ENCODE measurements at places on chromosomes 16 and 17. TPM values are rescaled to one million over a fixed set of nuclear protein-coding genes. Genes with fewer than 3 reads are reported as not detected.

Gene ZNF597
- total RNA-seq: 2.9 TPM

Gene WNT3
- total RNA-seq: 4.0 TPM

- H3K4me3 ChIP-seq: no peak overlapping the region
- no peak for DNase-seq
- no peaks in the 10 kb centered on the region for H3K36me3 ChIP-seq
- no peaks in the 10 kb centered on the region for H3K27me3 ChIP-seq
- no peak overlapping the region for H3K27ac ChIP-seq
Measured at GRCh38 chr17:57545731-57546342, 199.3 kb downstream of the CCDC182 start.

Gene SLC38A8
- total RNA-seq: not detected

Gene CCL3
- total RNA-seq: not detected

Measured in SJSA1 (cell line).